Activated CD4-positive, alpha-beta memory T cell treated with anti-CD3 and anti-CD28 coated beads for 36 hours (primary cell): ENCODE measurements at places on chromosomes 5 and 9. TPM values are rescaled to one million over a fixed set of nuclear protein-coding genes. Genes with fewer than 3 reads are reported as not detected.

- peak overlapping the region; percentile 68 for H3K27ac ChIP-seq
- no peak overlapping the region for H3K4me3 ChIP-seq
- H3K27me3 ChIP-seq: no peaks in the 10 kb centered on the region
These were observed 68.5 kb downstream of the TMC1 start for GRCh38 chr9:72589667-72590521.

GRCh38 chr9:137247135-137247915, 3.8 kb upstream of the STPG3 start:
- no peak overlapping the region for H3K27ac ChIP-seq
- no peak overlapping the region for H3K4me3 ChIP-seq
- H3K27me3 ChIP-seq: no peaks in the 10 kb centered on the region
- H3K4me1 ChIP-seq: peaks cover 10% of the 10 kb centered on the region
- no peak for DNase-seq

GRCh38 chr9:137222190-137223077, at the start of gene RNF208:
Gene RNF208 (minus strand): TSS chr9:137222240. CDS start chr9:137221212, 1,028 bp downstream.
- no peaks in the 10 kb centered on the region for H3K36me3 ChIP-seq
- no peaks in the 10 kb centered on the region for H3K27me3 ChIP-seq
- peak within 1 kb of the TSS; percentile 73 for H3K4me3 ChIP-seq
- H3K27ac ChIP-seq: peak within 1 kb of the TSS; percentile 58

DNA sequence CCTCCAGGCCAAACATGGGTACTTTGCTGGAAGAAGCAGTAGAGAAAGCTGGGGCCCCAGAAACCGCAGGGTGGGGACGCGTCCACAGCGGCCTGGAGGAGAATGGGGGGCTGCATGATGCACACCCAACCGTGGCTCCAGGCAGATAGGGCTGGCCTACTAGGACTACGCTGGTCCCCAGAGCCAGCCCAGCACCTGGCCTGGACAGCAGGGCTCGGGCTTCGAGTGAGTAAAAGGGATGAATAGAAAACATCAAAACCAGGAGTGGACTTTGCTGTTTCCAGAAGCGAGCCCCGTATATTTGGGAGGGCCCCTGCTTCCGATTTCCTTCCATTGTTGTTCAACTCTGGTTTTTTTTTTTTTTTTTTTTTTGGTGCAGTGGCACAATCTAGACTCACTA, 30.7 kb downstream of the DBH start:
- H3K27ac ChIP-seq: no peak overlapping the region
- H3K4me3 ChIP-seq: no peak overlapping the region
- H3K27me3 ChIP-seq: no peaks in the 10 kb centered on the region
- DNase-seq: no peak

DNA sequence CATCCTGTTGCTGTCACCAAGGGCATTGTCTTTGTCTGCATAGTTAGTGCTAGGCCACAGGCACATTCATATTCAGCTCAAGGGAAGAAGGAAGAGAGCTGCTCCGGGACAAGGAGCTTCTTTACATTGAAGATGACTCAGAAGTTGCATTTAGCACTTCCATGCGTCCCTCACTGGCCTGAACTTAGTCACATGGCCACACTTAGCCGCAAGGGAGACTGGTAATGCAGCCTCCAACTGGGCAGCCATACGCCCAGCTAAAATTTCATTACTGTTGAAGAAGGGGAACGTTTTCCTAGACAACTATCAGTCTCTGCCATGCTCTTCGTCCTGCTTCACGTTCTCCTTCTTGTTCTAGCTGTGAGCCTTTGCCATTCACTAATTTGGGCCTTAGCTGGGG, 20.0 kb downstream of the ACTL7B start:
- H3K27ac ChIP-seq: no peak overlapping the region
- no peaks in the 10 kb centered on the region for H3K36me3 ChIP-seq
- H3K4me1 ChIP-seq: peaks cover 4% of the 10 kb centered on the region
- no peak overlapping the region for H3K4me3 ChIP-seq
- H3K27me3 ChIP-seq: peaks cover 4% of the 10 kb centered on the region
- DNase-seq: no peak

DNA sequence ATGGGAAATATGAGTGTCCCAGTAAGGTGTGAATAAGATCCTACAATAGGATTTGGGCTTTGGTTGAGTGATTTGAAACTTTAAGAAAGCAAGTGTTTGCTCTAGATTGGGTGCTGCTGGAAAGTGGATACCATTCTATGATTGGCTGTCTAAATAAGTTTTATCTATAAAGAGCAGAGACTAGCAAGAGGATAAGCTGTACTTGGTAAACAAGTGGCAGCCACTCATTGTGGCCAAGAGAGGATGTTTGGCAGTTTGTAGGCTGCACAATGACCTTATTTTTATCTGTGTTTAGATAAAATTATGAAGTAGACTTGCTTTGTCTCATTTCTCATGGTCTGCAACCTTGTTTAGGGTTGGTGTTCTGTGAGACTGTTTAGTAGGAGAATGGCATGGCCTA, 341.6 kb upstream of the PIK3R1 start:
- H3K4me1 ChIP-seq: no peaks in the 10 kb centered on the region
- no peak for DNase-seq
- peaks cover 13% of the 10 kb centered on the region for H3K27me3 ChIP-seq
- H3K4me3 ChIP-seq: no peak overlapping the region
- H3K27ac ChIP-seq: no peak overlapping the region
- H3K36me3 ChIP-seq: no peaks in the 10 kb centered on the region

- DNase-seq: no peak
- H3K4me3 ChIP-seq: no peak overlapping the region
- peaks cover 2% of the 10 kb centered on the region for H3K27me3 ChIP-seq
These were observed 138.6 kb downstream of the ARRDC3 start for GRCh38 chr5:91244380-91245073.

GRCh38 chr5:165152058-165152457, 1646.6 kb downstream of the MAT2B start:
- no peaks in the 10 kb centered on the region for H3K4me1 ChIP-seq
- H3K27ac ChIP-seq: no peak overlapping the region
- H3K36me3 ChIP-seq: no peaks in the 10 kb centered on the region
- DNase-seq: no peak
- no peaks in the 10 kb centered on the region for H3K27me3 ChIP-seq

- no peaks in the 10 kb centered on the region for H3K36me3 ChIP-seq
- no peak overlapping the region for H3K27ac ChIP-seq
- no peak for DNase-seq
- no peaks in the 10 kb centered on the region for H3K4me1 ChIP-seq
- no peaks in the 10 kb centered on the region for H3K27me3 ChIP-seq
These were observed 414.3 kb downstream of the ANXA1 start for GRCh38 chr9:73565833-73566465.

Gene ADAMTS6
- 0.44 TPM for total RNA-seq

- H3K27ac ChIP-seq: no peak overlapping the region
- peaks cover 1% of the 10 kb centered on the region for H3K27me3 ChIP-seq
- no peaks in the 10 kb centered on the region for H3K36me3 ChIP-seq
- H3K4me3 ChIP-seq: no peak overlapping the region
- no peaks in the 10 kb centered on the region for H3K4me1 ChIP-seq
- peak; percentile 11 for DNase-seq
These were observed 260.9 kb upstream of the TUT7 start for GRCh38 chr9:86614871-86615849.

Gene TAF11L10
- total RNA-seq: not detected

DNA sequence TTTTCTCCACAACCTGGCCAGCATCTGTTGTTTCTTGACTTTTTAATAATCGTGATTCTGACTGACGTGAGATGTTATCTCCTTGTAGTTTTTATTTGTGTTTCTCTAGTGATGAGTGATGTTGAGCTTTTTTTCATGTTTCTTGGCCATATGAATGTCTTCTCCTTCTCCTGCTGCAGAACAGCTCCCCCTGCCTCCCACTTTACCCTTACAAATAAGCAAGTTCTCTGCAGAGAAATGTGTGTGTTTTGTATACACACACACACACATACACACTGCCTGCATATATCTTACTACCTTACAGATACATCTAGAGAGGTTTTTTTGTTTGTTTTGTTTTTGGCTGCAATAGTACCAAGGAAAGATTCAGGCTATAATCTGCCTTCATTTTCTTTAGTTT, 88.7 kb upstream of the PHF24 start:
- H3K4me1 ChIP-seq: no peaks in the 10 kb centered on the region
- peaks cover 2% of the 10 kb centered on the region for H3K36me3 ChIP-seq
- no peak overlapping the region for H3K4me3 ChIP-seq
- peaks cover 4% of the 10 kb centered on the region for H3K27me3 ChIP-seq

DNA sequence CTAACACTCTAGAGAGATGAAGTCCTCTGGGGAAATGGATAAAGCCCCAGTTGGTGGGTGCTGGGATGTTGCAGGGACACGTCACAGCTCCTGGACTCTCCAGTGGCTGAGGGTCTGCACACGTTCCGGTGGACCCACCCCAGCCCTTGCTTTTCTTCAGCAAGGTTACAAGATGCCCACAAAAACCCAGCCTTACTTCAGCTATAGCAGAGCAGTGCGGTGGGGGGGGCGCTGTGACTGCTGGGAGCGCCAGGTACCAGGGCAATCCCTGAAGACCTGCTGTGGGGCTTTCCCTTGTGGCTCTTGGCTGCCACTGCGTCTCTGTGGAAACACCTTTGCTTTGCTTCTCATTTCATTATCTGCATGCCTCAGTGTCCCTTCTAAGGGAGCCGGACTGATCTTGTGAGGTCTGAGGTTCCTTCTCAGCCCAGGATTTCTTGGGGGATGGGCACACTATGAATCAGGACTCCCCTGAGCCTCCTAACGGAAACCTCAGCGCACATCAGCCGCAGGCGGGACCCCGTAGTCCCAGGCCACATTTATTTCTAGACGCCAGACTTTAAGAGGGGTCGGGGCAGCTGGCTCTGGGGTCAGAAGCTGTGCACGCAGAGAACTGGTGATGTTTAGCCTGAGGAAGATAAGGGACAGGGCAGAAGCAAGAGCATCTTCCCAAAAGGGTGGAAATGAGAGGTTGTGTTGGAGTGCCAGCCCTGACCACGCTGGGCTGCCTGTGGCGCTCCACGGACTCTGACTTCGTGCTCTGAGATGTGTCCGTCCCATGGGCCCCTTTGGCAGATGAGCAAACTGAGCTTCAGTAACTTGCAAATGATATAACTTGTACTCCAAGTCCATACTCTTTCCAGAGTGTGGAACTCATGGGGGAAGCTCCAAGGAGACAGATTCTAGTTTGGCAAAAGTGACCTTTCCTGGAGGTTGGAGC, 106.8 kb downstream of the WNK2 start:
- DNase-seq: no peak
- no peak overlapping the region for H3K4me3 ChIP-seq
- H3K27me3 ChIP-seq: peaks cover 4% of the 10 kb centered on the region
- H3K36me3 ChIP-seq: no peaks in the 10 kb centered on the region
- no peak overlapping the region for H3K27ac ChIP-seq

Gene PRDM9
- not detected for total RNA-seq

Gene SLC25A2
- total RNA-seq: 0.19 TPM

- no peak for DNase-seq
- no peak overlapping the region for H3K4me3 ChIP-seq
- no peak overlapping the region for H3K27ac ChIP-seq
- peaks cover 3% of the 10 kb centered on the region for H3K36me3 ChIP-seq
These were observed 89.2 kb downstream of the THBS4 start for GRCh38 chr5:80124121-80124918.

Gene SLC1A1
- total RNA-seq: not detected

- no peaks in the 10 kb centered on the region for H3K27me3 ChIP-seq
- no peak for DNase-seq
- H3K27ac ChIP-seq: no peak overlapping the region
- no peak overlapping the region for H3K4me3 ChIP-seq
These were observed 4.5 kb upstream of the GPSM1 start for GRCh38 chr9:136322756-136323330.

- H3K36me3 ChIP-seq: no peaks in the 10 kb centered on the region
- H3K27me3 ChIP-seq: no peaks in the 10 kb centered on the region
- DNase-seq: no peak
- H3K4me1 ChIP-seq: no peaks in the 10 kb centered on the region
- no peak overlapping the region for H3K27ac ChIP-seq
These were observed 22.9 kb downstream of the C5orf15 start for GRCh38 chr5:133945568-133945967.

DNA sequence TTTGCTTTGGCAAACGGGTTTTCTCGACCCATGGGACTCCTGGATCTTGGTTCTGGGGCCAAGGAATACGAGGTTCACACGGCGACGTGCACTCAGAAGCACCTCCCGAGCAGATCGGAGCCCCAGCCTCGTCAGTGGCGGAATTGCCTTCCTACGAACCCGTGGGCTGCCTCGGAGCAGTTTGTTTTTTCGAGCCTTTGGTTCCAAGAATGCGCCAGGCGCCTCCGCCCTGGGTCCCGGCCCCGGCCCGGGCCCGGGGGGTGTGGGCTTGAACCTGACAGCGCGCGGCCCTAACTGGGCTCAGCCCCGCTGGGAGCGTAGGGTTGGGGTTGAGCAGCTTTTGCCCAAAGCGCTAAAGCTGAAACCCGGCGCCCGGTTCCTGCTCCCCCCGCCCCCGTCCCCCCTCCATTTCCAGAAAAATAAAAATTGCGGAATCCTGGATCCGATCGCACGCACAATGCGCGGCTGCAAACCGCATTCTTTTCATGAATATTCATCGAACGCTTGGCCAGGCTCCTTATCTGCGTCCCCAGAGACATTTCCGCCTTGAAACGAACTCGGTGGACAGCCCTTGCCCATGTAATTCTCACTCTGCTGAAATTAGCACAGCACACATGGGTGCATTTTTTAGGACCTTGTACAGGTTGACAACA, 1.0 kb downstream of the BASP1 start:
- no peak for DNase-seq
- H3K27me3 ChIP-seq: peaks cover 44% of the 10 kb centered on the region
- H3K27ac ChIP-seq: no peak overlapping the region
- H3K4me1 ChIP-seq: peaks cover 11% of the 10 kb centered on the region
- peak overlapping the region; percentile 43 for H3K4me3 ChIP-seq
- peaks cover 2% of the 10 kb centered on the region for H3K36me3 ChIP-seq
